NCI-H1436 (cell line): ENCODE measurements at places on chromosomes 7 and 10.

GRCh38 chr10:100713049-100713858 is 32.1 kb upstream of the PAX2 start:
- DNase-seq, result no peak

DNA sequence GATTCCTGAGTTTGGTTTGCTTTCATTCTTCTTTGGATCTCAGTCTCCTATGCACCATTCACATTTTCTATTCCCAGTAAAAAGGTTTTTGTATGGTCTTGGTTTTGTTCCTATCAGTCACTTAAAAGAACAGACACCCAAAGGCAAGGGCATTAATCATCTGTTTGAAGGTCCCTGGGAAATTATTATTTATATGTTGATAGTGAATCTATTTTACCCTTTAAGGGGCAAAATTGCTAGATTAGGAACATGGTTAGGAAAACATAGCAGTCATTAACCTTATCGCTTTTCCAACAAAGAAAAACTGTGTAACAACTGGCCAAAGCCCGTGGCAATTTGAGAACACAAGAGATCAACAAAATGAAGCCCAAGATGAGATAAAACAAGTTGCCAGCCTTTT is 1146.6 kb upstream of the C7orf33 start:
- no peak for DNase-seq

- no peak for DNase-seq
Observed at GRCh38 chr7:104951546-104951945, 62.5 kb upstream of the KMT2E start.

DNA sequence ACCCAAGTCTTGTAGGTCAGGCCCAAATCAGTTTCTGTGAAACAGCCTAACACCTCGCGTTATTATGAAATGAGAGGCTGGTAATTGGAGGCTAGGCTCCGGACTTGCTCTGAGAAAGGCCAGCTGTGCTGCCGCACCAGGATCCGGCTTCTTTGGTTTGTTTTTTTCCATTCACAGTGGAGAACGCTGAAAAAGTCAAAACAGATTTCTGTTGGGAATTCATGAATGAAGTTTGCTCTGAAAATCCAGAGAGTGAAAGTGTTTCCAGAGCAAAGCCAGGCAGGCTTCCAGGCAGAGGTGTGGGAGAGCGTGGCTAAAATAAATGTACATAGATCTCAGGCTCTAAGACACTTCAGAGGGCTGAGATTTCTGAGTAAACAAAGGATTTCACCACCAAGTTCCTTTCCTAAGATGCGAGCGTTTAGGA is 240.1 kb downstream of the TRIL start:
- DNase-seq, result no peak

DNA sequence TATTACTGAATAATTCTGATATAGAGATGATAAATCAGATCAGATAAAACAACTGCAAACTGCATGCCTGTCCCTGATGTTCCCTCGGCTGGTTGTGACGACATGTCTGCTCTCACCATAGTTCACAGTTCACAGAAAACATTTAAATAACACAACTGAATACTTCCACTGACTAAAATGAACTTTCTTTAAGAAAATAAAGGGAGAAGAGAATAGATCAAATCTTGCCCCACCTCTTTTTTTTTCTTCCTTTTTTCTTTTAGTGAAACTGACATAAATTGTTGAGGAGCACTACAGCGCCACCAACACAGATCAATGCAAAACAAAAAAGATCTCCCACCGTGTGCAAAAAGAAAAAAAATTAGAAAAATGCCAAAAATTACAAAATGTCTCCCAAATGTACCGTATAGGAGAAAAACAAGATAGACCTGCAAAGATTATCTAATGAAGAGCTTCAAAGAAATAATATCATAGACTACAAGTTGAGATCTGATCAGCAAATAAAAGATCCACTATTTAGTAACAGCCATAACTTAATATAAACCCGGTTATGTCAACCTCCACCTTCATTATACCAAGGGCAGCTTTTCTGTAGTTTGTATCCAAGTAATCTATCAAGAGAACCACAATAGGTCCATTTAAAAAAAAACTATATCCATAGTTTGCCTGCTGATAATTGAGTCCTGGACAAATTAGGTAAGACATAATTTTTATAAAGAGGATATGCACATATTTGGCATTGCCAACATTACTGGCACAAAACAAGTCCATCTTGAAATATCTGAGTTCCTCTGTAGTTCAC is 30.7 kb upstream of the EPC1 start:
- DNase-seq, result no peak
